ENCODE measurements at places on chromosomes 12 and 14. TPM values are rescaled to one million over a fixed set of nuclear protein-coding genes. Genes with fewer than 3 reads are reported as not detected.

The RPGRIP1 gene
- total RNA-seq: not detected

DNA sequence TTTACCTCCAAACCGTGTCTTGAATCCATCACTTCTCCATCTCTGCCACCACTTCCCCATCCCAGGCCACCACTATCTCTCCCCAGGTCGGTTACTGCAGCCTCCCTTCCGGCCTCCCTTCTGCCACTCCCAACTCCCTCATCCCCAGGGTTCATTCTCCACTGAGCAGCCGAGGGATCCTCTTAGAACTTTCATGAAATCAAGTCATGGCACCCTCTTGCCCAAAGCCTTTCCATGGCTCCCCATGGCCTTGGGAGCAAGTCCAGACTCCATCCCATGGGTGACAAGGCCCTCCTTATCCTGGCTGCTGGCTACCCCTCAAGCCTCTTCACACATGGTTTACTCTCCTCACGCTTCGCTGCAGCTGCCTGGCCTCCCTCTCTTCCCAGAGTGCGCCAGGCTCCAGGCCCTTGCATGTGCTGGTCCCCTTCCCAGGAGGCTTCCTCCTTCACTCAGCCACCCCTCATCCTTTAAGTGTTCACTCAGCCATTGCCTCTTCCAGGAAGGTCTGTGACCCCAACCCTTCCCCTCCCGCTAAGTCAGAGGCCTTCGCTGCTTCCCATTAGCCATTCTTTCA, 17.9 kb upstream of the SH2B3 start:
- H3K4me3 ChIP-seq: no peak overlapping the region
- no peak overlapping the region for H3K27ac ChIP-seq
- no peaks in the 10 kb centered on the region for H3K36me3 ChIP-seq

- H3K4me1 ChIP-seq: no peaks in the 10 kb centered on the region
- H3K4me3 ChIP-seq: no peak overlapping the region
Measured at GRCh38 chr12:114371733-114372132, 34.2 kb downstream of the TBX5 start.

DNA sequence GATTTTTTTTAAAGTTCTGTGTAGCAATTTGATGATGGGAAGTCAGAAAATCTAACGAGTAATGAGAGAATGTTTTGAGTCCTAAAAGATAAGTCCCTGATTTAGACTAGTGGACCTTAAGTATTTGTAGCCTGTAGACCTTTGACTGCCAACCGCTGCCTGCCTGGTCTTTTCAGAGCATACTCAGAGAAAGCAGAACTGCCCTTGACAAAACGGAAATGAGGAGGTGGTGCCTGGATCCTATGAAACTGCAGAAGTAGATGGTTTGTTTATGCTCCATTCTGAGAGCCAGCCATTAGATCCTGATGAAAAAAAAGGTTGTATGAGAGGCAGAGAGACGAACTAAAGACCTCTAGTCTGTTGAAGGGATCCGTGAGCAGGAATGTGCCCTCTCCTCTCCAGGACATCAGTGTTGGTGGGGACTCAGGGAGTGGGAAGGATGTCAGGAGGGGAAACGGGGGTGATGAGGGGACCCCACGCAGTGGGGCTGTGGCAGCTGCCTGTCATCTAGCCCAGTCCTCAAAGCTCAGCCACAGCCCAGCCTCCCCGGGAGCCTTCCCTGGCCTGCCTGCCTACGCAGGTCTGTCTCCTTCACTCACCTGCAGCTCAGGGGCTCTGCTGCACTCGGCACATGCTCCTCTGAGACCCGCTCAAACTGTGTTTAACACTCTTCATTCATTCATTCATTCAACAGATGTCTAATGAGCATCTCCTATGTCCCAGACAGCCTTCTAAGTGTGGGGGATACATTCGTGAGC, 447.5 kb downstream of the AACS start:
- no peak for DNase-seq
- no peak overlapping the region for H3K27ac ChIP-seq
- no peaks in the 10 kb centered on the region for H3K4me1 ChIP-seq
- H3K36me3 ChIP-seq: no peaks in the 10 kb centered on the region

The CCDC184 gene
- 0.38 TPM for total RNA-seq

The POTEM gene
- total RNA-seq: not detected

DNA sequence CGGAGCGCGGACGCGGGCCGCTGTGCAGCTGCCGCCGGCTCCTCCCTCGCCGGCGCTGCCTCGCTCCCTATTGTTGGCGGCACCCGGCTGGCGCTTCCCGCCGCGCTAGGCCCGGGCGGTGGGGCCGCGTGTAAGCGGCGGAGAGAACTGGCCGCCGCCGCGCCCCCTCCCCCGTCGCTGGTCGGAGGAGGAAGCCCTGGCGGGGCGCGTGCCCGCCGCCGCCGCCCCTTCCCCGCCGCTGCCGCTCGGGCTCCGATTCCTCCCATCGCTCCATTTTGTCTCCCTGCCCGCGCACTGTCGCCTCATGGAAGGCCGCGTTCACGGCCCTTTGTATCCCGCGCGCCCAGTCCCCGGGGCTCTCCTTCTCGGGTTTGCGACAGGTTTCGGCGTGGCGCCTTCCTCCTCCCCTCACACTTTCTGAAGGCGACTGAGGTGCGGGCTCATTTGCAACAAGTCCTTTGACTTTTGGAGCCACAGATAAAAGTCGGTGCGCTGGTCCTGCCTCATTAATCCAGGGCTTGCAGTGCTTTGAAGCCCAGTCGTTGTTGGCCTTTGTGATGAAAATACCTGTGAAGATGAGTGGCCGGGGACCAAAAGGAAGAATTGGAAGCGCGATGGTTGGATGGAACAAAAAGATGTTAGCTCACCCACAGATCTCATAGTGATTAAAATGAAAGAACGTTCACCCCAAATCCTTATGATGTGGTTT, 707 bp downstream of the CPSF6 start:
- peak; percentile 86 for DNase-seq
- H3K4me3 ChIP-seq: peak overlapping the region; percentile 97
- H3K27ac ChIP-seq: peak overlapping the region; percentile 98
- H3K4me1 ChIP-seq: peaks cover 43% of the 10 kb centered on the region
- peaks cover 20% of the 10 kb centered on the region for H3K36me3 ChIP-seq

DNA sequence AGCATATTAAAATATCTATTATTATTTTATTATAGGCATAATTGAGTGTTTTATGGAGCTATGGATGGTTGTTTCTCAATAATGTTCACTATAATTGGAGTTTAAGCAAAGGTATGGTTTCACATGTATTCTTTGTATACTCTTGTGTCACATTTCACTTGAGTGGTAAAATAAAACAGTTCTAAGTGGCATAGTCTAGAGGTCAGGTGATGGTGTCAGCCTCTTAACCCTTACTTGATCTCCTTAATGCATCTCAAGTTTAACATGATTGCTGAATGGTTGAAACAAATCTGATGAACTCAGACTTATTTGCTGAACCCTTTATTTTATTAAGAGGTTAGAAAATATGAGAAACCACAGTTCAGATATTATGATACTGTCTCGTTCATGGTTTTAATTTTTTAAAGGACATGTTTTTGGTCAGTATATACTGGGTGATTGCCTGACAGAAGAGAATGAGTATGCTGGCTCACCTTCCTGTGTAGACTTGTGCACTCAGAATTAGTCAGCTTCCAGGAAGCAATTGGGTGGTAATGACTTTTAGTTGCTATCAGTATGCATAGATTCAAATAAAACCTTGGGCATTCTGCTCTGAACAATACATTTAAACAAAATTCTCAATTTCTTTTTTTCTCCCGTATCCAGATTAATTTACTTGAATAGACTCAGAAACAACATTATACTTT, 464.6 kb downstream of the PCNX1 start:
- H3K4me1 ChIP-seq: peaks cover 20% of the 10 kb centered on the region
- H3K27me3 ChIP-seq: no peaks in the 10 kb centered on the region
- DNase-seq: peak; percentile 62
- peak overlapping the region; percentile 46 for H3K4me3 ChIP-seq

The NAA30 gene
- 20.4 TPM for total RNA-seq

GRCh38 chr14:35383569-35384454, 20.7 kb downstream of the NFKBIA start:
- no peak for DNase-seq
- H3K36me3 ChIP-seq: no peaks in the 10 kb centered on the region
- peaks cover 3% of the 10 kb centered on the region for H3K27me3 ChIP-seq
- H3K4me3 ChIP-seq: no peak overlapping the region
- no peak overlapping the region for H3K27ac ChIP-seq
- no peaks in the 10 kb centered on the region for H3K4me1 ChIP-seq

The TMEM117 gene
- 0.82 TPM for total RNA-seq
